ENCODE measurements at places on chromosomes 16 and 17.

DNA sequence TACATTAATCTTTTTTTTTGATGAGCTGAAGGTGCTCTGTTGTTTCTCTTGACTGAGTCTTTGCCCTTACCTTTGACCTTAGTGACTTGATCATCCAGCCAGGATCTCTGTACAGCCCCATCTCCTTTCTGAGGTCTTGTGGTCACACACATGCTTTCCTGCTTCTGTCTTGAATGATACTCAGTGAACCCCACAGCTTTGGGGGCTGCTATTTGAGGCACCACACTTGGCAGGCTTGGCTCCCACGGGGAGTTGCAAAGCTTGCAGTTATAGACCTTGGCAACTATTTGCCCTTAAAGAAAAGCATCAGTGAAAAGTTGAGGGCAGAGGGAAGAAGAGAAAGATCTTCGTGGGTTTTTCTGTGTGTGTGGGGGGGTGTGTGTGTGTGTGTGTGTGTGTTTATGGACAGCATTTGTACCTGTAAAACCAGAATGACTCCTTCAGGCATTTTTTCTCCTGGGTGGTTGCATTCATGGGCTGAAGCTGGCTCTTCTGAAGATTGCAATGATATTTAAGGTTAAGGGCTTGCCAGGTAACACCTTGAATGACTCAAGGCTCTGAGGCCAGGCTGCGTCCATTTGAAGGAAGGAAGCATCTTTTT, 101.6 kb downstream of the MSI2 start:
- DNase-seq, result peak; percentile 79

- peak; percentile 82 for DNase-seq
Measured at GRCh38 chr17:37373530-37374159, 2.1 kb upstream of the C17orf78 start.

DNA sequence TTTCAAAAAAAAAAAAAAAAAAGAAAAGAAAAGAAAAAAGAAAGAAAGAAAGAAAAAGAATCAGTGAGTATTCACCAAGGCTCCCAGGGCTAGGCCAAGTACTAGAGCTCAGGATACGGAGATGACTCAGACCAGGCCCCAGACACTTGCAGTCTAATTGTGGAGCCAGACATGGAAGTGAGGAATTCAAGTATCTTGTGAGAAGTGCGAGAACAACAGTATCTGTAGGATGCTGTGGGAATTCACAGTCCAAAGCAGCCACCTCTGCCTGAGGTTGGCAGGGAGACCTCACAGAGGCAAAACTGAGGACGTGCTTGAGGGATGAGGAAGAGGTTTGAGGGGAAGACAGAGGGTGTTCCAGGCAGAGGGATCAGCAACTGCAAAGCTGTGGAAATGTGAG, 14.0 kb upstream of the ALDOA start:
- DNase-seq, result no peak

GRCh38 chr17:72588961-72589360, 468.1 kb downstream of the SOX9 start:
- DNase-seq, result no peak

DNA sequence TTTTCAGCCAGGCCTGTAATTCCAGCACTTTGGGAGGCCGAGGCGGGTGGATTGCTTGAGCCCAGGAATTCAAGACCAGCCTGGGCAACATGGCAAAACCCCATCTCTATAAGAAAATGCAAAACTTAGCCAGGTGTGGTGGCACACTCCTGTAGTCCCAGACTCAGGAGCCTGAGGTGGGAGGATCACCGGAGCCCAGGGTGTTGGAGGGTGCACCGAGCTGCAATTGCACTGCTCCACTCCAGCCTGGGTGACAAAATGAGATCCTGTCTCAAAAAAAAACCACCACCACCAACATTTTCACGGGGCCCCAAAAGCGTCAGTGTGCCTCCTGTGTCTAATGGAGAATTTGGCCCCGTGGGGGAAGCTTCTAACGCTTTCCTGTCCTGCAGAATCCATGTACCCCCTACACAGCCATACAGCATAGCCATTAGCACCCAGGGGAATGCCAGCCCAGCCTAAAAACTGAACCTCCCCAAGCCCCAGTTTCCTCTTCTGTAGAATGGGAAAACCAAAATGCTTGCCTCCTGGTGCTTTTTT, 22.2 kb upstream of the MAP3K14 start:
- DNase-seq, result no peak

DNA sequence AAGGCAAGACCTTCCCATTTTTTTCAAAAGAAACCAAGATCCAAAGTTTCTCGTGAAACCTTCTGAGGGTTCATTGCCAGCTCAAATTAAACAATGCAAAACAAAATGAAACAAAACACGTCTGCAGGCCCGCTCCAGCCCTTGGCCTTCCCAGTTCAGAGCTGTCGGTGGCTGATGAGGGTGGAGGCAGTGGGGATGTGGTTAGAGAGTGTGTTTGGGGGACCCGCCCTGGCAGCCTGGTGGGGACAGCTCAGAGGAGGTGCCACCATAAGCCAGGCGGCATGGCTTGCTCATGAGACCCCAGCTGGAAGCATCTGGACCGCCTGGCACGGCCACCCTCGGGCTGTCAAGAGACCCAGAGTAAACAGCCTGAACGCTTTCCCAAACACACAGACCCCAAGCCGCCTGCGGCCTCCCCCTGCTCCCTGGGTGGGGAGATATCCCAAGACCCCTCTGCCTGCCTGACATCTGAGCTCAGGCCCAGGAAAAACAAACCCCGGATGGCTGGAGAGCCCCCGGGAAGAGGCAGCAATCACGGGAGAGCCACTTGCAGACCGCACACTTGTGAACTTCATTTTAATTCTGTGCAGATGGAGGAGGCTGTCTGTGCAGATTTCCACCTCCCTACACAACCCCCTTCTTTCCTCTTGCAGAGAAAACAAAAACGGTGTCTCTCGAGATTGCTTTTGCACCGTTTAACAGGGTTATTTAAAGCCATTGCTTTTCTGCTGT, 35.4 kb upstream of the LITAF start:
- DNase-seq, result no peak

- no peak for DNase-seq
Measured at GRCh38 chr16:967077-967541, 3.7 kb downstream of the LMF1 start.

DNA sequence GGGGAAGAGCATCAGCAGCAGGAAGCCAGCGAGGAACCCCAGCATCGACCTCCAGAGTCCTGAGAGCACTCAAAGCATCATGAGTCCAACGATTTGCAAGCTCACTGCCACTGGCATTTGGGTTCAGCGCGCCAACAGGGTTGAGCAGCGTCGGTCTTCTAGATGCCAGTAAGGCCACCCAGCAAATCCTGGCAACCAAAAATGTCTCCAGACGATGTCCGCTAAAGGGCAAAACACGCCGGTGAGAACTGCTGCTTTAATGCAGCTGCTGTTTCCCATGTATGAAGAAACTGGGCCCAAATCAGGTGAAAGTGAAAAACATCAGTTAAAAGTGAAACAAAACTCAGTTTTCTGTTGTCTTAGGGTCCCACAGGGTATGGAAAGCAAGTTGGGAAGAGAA, 70.2 kb downstream of the ANKRD11 start:
- no peak for DNase-seq

GRCh38 chr16:82044585-82044911, 9.5 kb downstream of the HSD17B2 start:
- no peak for DNase-seq

- DNase-seq, result peak; percentile 83
Measured at GRCh38 chr16:74477226-74477625, 55.9 kb upstream of the CLEC18B start.

DNA sequence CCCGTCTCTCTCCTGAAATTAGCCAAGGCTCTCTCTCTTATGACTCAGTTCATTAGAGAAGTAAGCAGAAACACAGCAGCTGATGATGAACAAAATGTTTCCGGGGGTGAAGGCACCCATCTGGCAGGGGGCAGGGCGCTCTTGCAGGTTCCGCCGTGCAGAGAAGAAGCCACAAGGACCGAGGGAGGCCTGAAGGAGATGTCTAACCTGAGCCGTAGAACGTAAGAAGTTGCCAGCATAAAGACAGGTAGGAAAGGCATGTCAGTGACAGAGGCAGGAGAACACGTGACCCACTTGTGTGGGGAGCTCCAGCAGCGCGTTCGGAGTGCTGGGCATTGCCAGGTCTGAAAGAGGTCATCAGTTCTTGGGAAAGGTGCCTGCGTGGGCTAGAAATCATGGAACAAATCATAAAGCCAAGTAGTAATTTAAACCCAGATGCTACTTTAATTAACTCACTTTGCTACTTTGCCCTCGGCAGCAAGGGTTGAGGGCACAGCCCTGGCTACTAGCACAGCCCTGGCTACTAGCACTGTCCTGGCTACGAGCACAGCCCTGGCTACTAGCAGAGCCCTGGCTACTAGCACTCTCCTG, 198.6 kb downstream of the RPTOR start:
- DNase-seq, result no peak

- peak; percentile 26 for DNase-seq
Measured at GRCh38 chr16:71927383-71927782, 32.1 kb downstream of the IST1 start.

GRCh38 chr17:55816532-55817396, 65.9 kb downstream of the PCTP start:
- DNase-seq, result no peak

- DNase-seq, result no peak
Measured at GRCh38 chr16:1863681-1864460, 8.1 kb downstream of the MEIOB start.

DNA sequence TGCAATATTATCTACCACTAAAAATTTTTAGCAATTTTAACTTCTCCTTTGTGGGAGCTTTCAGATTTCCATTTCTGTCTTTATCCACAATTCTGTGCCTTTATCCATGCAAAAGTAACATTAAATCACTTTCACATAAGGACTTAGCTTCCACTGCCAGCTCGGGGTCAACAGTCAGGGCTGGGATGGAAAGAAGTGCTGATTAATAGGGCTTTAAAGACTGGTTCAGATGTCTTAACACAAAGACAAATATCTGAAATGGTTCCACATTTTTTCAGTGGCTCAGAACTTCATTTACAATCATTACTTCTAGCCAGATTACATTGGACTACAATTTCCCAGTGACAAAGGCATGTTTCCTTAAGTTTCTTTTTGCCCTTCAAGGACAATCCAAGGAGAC, 191.8 kb upstream of the CPHXL start:
- no peak for DNase-seq

DNA sequence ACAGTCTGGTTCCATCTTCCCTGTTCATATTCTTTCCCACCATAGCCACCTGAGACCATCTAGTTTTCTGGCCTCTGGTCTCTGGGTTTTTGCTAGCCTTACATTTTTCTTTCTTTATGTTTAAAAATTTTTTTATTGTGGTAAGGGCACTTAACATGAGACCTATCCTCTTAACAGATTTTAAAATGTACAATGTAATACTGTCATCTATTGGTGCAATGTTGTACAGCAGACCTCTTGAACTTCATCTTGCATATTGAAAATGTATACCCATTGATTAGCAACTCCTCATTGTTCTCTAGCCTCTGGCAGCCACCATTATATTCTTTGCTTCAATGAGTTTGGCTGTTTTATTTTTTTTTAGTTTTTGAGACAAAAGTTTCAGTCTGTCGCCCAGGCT, 39.2 kb downstream of the ITGAM start:
- DNase-seq, result no peak

- DNase-seq, result no peak
Measured at GRCh38 chr17:79750650-79751545, 20.2 kb downstream of the ENPP7 start.

GRCh38 chr17:9151091-9151490, 129.8 kb downstream of the NTN1 start:
- no peak for DNase-seq

GRCh38 chr16:28923652-28924398, 1.2 kb downstream of the RABEP2 start:
- no peak for DNase-seq

GRCh38 chr17:32185875-32186274, 43.6 kb downstream of the RHOT1 start:
- no peak for DNase-seq

DNA sequence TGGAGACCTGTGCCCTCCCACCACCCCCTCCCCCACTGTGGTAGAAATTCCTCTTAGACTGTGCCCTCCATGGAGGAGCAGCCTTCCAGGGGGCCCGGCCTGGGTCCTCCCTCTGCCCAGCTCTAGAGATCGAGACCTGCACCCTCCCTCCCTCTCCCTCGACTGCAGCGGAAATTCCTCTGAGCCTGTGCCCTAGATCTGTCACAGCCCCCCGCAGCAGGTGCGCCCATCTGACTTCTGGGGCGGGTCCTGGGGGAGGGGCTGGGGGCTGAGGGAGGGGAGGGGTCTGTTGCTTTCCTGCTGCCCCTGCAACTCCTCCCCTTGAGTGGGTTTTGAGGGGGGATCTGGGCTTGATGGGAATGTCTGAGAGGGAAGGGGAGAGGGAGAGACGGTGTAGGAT, 177.8 kb upstream of the GSE1 start:
- no peak for DNase-seq

- DNase-seq, result no peak
Measured at GRCh38 chr16:13439766-13440165, 480.2 kb upstream of the ERCC4 start.

- no peak for DNase-seq
Measured at GRCh38 chr17:65407017-65407416, 154.4 kb downstream of the AXIN2 start.

DNA sequence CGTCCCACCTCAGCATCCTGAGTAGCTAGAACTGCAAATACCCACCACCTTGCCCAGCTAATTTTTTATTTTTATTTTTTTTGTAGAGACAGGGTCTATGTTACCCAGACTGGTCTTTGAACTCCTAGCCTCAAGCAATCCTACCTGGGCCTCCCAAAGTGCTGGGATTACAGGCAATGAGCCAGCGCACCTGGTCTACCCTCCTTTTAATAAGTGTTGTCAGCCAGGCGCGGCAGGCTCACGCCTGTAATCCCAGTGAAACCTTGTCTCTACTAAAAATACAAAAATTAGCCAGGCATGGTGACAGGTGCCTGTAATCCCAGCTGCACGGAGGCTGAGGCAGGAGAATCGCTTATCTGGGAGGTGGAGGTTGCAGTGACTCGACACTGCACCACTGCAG, 19.3 kb downstream of the RFFL start:
- DNase-seq, result no peak

DNA sequence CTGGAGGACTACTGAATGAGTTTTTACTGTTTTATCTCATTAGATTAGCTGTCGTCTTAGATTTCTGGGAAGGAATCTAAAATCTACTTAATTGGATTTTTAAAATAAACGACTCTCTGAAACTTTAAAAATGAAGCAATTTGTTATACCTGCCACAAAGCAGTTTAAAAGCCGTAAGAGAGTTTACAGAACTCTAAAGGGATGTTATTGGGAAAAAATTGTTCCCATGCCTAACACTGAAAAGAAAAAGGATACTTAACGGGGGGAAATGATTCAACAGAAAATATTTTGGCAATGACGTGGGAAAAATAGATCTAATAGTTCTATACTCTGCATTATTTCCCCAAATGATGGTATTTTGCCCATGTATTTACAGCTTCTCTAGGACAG, 27.0 kb downstream of the ARHGAP17 start:
- no peak for DNase-seq

DNA sequence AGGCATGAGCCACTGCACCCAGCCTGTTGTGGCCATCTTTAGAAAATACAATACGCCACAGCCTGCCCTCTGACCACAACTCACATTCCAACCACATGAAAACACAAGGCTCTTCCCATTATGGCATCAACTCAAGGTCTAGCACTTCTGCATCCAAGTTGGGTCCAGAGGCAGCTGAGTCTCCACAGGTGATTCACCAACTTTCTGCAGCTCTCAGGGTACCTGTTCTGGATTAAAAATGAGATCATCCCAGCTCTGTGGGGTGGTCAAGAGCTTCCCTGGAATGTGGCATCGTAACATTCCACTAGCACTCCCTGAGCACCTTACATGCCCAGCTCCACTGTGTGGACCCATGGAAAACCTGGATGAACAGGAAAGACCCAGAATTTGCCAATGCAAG, 9.9 kb upstream of the GUCY2D start:
- no peak for DNase-seq

GRCh38 chr16:14372471-14372870, 257.6 kb downstream of the PARN start:
- DNase-seq, result no peak

GRCh38 chr17:59611503-59611902, 8.2 kb upstream of the CLTC start:
- no peak for DNase-seq

Measured in LNCaP clone FGC (cell line).